Thymus (tissue), 14 donors: ENCODE measurements at places on chromosomes 3 and 15. TPM values are rescaled to one million over a fixed set of nuclear protein-coding genes. Genes with fewer than 3 reads are reported as not detected.

Gene LRTM1
- total RNA-seq, result 0.47 TPM

GRCh38 chr15:48084759-48085590 is 35.8 kb upstream of the SLC24A5 start:
- no peaks in the 10 kb centered on the region for H3K36me3 ChIP-seq
- no peaks in the 10 kb centered on the region for H3K27me3 ChIP-seq
- no peak overlapping the region for H3K4me3 ChIP-seq

DNA sequence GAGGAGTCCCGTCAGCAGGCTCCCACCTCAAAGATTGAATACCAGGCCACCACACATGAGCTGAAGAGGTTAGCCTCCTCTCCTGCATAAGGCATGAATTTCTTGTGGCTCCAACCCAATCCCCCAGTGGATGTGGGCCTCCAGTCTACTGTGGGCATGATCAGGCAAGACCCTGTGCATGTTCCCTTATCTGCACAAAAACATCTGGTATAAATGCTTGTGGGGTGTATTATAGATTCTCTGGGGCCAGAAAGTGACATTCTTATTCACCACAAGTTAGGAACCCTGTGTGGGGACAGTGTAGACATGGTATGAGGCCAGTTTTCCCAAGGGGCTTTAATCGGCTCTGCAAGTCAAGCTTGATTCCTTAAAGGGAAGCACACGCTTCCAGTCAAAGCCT is 18.2 kb upstream of the UBP1 start:
- no peak overlapping the region for H3K4me3 ChIP-seq
- H3K4me1 ChIP-seq, result no peaks in the 10 kb centered on the region
- H3K36me3 ChIP-seq, result no peaks in the 10 kb centered on the region
- H3K27ac ChIP-seq, result no peak overlapping the region

Gene OXTR
- 0.80 TPM for total RNA-seq

Gene ADAMTS17
- total RNA-seq, result 10.4 TPM

DNA sequence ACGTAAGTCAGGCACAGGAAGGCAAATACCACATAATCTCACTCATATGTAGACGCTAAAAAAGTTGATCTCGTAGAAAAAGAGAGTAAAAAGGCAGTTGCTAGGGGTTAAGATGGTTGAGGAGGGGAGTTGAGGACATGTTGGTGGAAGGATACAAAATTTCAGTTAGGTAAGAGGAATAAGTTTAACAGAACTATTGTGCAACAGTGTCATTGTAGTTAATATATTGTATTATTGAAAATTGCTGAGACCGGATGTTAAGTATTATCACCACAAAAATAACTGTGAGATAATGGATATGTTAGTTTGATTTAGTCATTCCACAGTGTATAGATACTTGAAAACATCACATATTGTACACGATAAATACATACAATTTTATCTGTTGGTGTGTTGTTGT is 139.1 kb downstream of the ADAMTSL3 start:
- no peak overlapping the region for H3K27ac ChIP-seq
- H3K4me3 ChIP-seq, result no peak overlapping the region
- no peak for DNase-seq
- no peaks in the 10 kb centered on the region for H3K36me3 ChIP-seq
- H3K27me3 ChIP-seq, result no peaks in the 10 kb centered on the region

DNA sequence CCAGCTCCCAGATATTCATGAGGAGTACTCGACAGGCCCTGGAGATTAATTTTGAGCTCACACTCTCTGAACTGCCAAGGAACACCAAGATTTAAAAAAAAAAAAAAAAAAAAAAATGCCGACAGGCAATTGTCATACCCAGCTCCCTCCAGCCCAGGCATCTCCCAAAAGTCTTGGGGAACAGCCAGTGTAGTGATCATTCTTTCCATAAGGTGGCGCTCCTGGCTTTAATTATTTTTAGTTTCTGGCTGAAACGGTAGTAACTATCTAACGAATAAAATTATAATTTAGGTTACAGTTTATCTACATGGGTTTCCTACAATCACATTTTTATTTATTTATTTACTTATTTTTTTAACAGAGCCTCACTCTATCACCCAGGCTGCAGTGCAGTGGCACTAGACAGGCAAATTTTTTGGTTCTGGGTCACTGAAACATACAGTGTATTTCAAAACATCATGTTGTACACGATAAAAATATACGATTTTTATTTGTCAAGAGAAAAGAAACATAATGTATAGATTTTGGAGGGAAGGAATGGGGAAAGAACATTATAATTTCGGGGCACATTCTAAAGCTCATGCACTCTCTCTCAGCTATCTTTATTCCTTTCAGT is 157.3 kb downstream of the ADAMTS9 start:
- H3K4me3 ChIP-seq, result no peak overlapping the region
- no peak overlapping the region for H3K27ac ChIP-seq
- no peaks in the 10 kb centered on the region for H3K4me1 ChIP-seq
- H3K36me3 ChIP-seq, result no peaks in the 10 kb centered on the region
